ENCODE measurements at places on chromosomes 2 and 18. TPM values are rescaled to one million over a fixed set of nuclear protein-coding genes. Genes with fewer than 3 reads are reported as not detected.

GRCh38 chr2:121002597-121002996 lies 266.9 kb downstream of the GLI2 start:
- H3K4me3 ChIP-seq: no peak overlapping the region
- no peaks in the 10 kb centered on the region for H3K4me1 ChIP-seq
- DNase-seq: no peak
- no peak overlapping the region for H3K27ac ChIP-seq

- no peaks in the 10 kb centered on the region for H3K4me1 ChIP-seq
- no peak for DNase-seq
- no peaks in the 10 kb centered on the region for H3K36me3 ChIP-seq
- H3K4me3 ChIP-seq: no peak overlapping the region
Observed at GRCh38 chr18:52971097-52971496, 631.1 kb downstream of the DCC start.

- H3K4me3 ChIP-seq: no peak overlapping the region
- no peaks in the 10 kb centered on the region for H3K36me3 ChIP-seq
- peak; percentile 68 for DNase-seq
- H3K27me3 ChIP-seq: no peaks in the 10 kb centered on the region
Observed at GRCh38 chr2:105738658-105739241, 6.0 kb upstream of the NCK2 start.

- peaks cover 51% of the 10 kb centered on the region for H3K4me1 ChIP-seq
- H3K27me3 ChIP-seq: no peaks in the 10 kb centered on the region
- no peak for DNase-seq
Observed at GRCh38 chr2:231688719-231689118, 19.6 kb upstream of the PTMA start.

ITGB6 gene
- total RNA-seq: 0.33 TPM

DNA sequence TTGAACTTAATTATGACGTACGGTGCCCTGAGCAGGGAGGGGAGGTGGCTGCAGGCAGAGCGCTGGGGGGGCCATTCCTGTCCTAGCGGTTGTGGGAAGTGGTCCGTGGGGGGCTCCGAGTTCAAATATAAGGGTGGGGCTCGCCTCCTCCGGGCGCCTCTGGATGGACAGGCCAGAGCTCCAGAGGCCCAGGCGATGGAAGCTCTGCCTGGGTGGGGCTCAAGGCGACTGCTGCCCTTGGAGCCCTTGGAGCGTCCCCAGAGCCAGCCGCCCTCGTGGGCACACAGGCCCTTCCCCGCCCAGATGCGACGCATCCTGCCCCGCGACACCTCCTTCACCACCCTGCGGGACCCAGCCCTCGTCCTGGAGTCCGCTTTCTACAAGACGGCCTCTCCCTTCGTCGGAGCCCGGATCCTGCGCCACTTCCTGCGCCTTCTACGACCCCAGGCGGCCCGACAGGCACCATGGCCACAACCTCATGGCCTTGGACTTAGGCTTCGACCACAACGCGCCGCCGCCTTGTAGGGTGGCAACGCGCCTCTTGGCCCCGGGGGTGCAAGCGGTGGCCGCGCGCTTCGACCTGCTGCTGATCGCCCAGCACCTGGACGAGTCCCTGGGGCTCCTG lies 10.5 kb downstream of the AQP12B start:
- no peak overlapping the region for H3K4me3 ChIP-seq
- H3K27me3 ChIP-seq: peaks cover 13% of the 10 kb centered on the region
- H3K4me1 ChIP-seq: no peaks in the 10 kb centered on the region
- no peak for DNase-seq

DNA sequence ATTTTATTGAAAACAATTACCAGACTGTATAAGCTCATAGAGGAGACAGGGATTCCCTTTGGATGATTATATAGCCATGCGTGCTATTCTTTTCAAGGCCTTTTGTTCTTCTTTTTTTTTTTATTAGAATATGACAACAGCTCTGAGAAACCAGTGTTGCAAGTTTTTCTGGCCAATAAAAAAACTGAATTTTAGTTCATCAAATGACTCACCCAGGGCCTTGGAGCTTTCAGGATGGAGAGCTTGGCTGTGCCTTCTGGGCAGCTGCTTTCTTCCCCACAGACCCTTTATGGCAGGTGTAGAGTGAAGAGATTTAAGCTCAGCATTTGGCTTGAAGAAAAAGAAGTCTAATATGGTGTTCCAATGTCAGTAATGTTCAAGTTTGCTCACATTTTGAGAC lies 497.9 kb upstream of the FANCL start:
- no peaks in the 10 kb centered on the region for H3K36me3 ChIP-seq
- DNase-seq: no peak
- H3K4me3 ChIP-seq: no peak overlapping the region
- no peaks in the 10 kb centered on the region for H3K27me3 ChIP-seq
- no peaks in the 10 kb centered on the region for H3K4me1 ChIP-seq

GRCh38 chr2:123380370-123380935 lies 644.6 kb upstream of the CNTNAP5 start:
- no peak overlapping the region for H3K27ac ChIP-seq
- no peaks in the 10 kb centered on the region for H3K27me3 ChIP-seq
- no peak overlapping the region for H3K4me3 ChIP-seq
- H3K36me3 ChIP-seq: no peaks in the 10 kb centered on the region
- no peak for DNase-seq

DNA sequence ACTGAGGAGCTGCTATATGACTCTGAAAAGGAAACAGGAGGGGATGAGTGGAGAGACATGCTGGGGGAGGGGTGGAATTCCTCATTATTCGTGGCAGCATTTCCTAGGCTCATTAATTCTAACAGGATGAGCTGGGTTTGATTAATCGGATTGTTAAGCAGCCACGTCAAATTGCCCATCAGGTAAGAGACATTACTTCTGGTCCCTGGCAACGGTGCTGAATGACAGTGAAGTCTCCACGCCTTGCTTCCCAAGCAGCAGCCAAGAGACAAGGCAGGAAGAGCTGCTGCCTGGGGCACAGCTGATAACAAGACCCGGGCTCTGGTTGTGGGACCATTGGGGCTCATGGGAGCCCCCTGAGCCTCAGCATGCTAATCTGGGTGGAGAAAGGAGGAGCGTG lies 86.6 kb downstream of the MARCHF4 start:
- no peak overlapping the region for H3K27ac ChIP-seq
- H3K4me3 ChIP-seq: no peak overlapping the region
- H3K27me3 ChIP-seq: no peaks in the 10 kb centered on the region
- no peak for DNase-seq
- no peaks in the 10 kb centered on the region for H3K36me3 ChIP-seq
- H3K4me1 ChIP-seq: no peaks in the 10 kb centered on the region

C2orf80 gene
- total RNA-seq: not detected

DNA sequence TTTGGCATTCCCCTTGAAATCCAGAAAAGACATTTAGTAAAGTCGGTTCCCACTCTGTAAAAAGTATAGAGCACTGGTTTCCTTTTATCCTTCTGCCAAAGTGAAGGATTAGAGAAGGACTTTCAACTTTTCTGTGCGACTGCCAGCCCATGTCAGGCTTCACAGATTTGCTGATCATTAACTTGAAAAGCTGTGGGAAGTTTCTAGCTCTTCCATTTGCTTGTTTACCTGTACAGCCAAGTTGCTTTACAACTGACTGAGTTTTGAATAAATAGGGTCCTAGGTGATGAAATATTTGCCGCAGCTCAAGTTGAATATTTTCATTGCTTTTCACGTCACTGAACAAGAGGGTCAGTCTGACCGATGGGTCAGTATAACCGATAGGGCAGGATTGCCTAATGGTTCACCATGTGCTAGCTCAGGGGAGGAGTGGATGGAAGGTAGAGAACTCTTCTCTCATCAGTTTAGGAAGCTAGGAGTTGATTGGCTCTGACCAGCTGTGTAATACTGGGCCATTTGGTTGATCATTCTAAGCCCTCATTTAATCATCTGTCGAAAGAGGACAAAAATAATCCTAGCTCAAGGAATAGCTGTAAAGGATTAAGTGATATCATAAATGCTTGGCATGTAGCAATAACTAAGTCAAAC lies 30.4 kb downstream of the UPP2 start:
- H3K4me1 ChIP-seq: no peaks in the 10 kb centered on the region
- DNase-seq: no peak
- H3K4me3 ChIP-seq: no peak overlapping the region
- no peaks in the 10 kb centered on the region for H3K27me3 ChIP-seq
- no peak overlapping the region for H3K27ac ChIP-seq

RAD51AP2 gene
- total RNA-seq: not detected

DNA sequence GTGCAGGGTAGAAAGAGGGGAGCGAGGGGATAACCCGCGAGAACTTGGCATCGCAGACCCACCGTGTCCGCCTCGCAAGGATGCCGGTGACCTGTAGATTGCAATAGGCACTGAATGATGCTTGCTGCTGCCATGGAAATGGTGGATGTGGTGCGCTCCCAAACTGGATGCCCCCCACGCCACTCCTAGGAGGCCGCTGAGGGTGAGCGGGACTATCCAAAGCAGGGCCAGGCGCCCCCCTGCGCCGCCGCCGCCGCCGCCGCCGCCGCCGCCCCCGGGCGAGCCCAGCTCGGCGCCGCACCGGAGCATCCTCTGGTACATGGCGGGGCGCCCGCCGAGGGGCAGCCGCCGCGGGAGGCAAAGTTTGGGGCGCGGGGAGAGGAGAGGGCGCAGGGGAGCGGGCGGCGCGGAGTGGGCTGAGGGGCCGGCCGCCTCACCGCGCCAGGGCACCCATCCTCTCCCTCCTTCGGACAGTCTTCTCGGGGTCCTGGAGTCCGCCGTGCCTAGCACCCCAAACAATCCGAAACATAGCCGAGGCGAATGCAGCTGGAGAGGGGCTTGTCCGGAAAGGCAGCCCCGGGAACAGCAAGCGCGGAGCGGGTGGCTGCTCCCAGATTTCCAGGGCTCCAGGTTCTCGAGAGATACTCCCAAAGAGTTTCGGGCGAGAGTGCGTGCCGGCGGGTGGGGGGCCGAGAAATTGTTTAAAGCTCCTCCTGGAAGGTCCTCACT lies 685.1 kb downstream of the NRXN1 start:
- H3K4me3 ChIP-seq: no peak overlapping the region
- no peaks in the 10 kb centered on the region for H3K4me1 ChIP-seq
- no peak for DNase-seq
- no peaks in the 10 kb centered on the region for H3K36me3 ChIP-seq
